Cortex of kidney (tissue), 1 donor: ENCODE measurements at places on chromosomes 3 and 15.

- DNase-seq, result no peak
Measured at GRCh38 chr3:183711516-183711915, 13.9 kb downstream of the YEATS2 start.

GRCh38 chr3:140292684-140293083 lies 357.7 kb downstream of the CLSTN2 start:
- no peak for DNase-seq

DNA sequence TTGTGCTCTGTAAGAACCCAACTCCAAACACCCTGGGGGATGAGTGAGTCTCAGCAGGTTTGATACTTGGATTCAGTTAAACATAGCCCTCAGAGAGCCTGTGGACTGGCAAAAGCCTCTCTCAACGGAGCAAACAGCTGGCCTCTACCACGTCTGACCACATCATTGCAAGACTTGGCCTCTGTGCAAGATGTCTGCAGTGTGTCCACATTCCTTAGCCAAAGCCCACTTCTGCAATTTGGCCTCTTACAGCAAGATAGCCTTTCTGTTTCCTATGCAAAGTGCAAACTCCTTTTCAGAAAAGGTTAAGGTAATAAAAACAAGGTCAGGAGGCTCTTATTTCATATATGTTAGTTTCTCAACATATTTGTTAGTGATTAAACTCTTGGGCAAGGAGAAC lies 27.9 kb downstream of the FBN1 start:
- no peak for DNase-seq

DNA sequence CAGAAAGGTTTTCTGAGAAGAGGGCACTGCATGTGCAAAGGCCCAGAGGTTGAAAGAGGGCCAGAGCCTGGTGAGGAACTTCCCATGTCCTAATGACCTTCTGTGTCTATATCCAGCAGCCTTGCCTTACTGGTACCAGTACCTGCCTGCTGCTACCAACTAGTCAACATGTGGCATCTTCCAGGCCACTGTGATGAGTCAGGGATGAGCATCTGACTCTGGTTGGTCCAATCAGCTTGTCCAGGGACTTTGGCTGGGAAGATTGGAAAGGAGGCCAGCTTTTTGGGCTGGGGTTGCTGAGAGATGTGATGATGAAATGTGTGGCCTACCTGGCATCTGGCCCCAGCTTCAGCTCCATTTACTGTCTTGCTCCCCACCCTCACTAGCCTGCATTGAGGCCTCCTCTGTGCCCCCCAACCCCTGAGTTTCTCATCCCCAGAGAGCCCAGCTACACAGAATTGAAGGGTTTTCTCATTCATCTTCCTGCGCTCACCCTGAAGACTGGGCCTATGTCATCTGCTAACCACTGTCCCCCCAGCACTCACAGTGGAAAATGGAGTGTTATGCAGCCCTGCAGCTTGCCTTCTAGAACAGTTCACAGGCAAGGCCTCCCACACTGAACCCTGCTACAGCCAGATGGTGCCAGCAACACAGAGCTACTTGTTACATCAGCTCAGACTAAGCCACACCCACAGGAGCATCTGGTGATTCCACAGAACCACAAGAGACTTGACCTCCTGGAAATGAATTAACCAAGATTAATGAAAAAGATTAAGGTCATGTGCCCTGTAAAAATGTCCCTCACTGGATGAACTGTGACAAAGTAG lies 1.3 kb upstream of the TWF2 start:
- no peak for DNase-seq

DNA sequence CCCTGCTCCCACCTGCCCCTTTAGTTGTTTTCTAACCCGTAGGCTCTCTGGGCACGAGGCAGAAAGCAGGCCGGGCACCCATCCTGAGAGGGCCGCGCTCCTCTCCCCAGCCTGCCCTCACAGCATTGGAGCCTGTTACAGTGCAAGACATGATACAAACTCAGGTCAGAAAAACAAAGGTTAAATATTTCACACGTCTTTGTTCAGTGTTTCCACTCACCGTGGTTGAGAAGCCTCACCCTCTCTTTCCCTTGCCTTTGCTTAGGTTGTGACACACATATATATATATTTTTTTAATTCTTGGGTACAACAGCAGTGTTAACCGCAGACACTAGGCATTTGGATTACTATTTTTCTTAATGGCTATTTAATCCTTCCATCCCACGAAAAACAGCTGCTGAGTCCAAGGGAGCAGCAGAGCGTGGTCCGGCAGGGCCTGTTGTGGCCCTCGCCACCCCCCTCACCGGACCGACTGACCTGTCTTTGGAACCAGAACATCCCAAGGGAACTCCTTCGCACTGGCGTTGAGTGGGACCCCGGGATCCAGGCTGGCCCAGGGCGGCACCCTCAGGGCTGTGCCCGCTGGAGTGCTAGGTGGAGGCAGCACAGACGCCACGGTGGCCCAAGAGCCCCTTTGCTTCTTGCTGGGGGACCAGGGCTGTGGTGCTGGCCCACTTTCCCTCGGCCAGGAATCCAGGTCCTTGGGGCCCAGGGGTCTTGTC lies 48.5 kb downstream of the PGPEP1L start:
- DNase-seq, result no peak

- DNase-seq, result no peak
Measured at GRCh38 chr3:52827441-52827840, 3.0 kb downstream of the ITIH4 start.

- DNase-seq, result no peak
Measured at GRCh38 chr3:73509816-73510215, 114.9 kb downstream of the PDZRN3 start.

- no peak for DNase-seq
Measured at GRCh38 chr3:99925584-99926230, 108.0 kb downstream of the CMSS1 start.

DNA sequence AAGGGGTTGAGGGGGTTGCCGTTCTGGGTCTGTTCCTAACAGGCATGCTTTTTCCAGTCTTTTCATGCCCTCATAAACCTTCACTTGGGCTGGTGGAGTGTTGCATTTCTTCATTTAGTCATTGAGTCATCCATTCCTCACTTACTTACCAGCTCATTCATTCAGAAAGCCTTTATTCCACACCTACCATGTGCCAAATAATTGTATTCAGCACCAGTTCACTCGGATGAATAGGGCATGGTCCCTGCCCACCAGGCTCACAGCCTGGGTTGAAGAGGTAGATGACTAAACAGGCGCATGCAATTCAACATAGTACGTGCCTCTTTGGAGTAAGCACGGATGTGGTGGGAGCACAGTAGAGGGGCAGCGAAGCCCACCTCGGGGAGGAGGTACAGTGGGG lies 35.1 kb upstream of the THSD4 start:
- DNase-seq, result no peak
